ENCODE measurements at places on chromosomes 11 and 22.

DNA sequence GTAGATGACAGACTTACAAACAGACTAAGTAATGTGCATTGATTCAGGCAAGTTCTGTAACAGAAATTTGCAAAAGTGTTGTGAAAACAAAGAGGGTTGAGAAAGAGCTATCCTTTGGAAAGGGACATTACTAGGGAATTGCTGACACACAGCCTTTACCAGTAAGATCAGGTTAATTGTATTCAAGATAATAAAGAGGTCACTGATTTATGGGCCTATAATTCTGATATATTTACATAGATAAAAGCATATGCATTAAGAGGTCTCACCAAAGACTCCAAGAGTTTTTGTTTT, 138.7 kb downstream of the MAML2 start:
- DNase-seq = no peak

GRCh38 chr11:15227011-15227410, 112.3 kb downstream of the INSC start:
- DNase-seq = no peak

DNA sequence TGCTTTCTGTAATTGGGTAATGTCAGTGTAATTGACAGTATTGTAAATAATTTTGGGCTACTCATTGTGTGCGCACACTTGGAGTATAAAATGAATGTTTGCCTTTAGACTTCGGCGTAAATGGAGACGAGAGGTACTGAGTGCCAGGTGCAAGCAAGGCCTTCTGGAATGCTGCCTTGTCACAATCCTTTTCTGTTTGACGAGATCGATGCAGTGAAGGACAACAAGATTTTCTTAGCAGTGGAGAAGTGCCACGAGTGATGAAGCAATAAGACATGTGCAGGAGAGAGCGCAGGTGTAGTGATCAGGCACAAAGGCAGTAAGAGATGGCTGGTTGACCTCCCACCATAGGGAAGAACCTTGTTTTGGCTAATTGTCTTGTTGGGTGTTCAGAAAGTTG, 67.5 kb downstream of the DDX10 start:
- no peak for DNase-seq

GRCh38 chr22:42685941-42686653, 34.6 kb downstream of the A4GALT start:
- no peak for DNase-seq

DNA sequence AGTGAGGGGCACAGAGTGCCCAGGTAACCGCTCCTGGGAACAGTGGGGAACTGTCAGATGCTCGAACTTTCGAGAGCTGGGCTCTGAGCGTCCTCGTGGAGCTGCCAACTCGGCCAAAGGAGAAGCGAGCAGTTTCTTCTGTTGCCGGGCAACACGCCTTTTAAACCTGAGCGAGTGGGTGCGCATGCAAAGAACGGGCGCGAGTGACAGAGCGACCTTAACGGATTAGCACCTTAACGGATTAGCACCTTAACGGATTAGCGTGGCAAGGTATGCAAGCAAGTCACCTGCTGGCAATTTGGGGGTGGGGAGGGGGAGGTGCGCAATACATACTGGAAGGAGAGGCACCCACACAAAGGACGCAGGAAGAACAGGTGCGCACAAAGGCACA, 61.8 kb upstream of the PRODH start:
- no peak for DNase-seq

- no peak for DNase-seq
Measured at GRCh38 chr22:44431256-44431655, 66.8 kb downstream of the RTL6 start.

Measured in activated CD4-positive, alpha-beta T cell treated with anti-CD3 and anti-CD28 coated beads for 4 hours (primary cell).